ENCODE measurements at places on chromosomes 16 and 17. TPM values are rescaled to one million over a fixed set of nuclear protein-coding genes. Genes with fewer than 3 reads are reported as not detected.

Gene SLC52A1
- total RNA-seq: not detected

DNA sequence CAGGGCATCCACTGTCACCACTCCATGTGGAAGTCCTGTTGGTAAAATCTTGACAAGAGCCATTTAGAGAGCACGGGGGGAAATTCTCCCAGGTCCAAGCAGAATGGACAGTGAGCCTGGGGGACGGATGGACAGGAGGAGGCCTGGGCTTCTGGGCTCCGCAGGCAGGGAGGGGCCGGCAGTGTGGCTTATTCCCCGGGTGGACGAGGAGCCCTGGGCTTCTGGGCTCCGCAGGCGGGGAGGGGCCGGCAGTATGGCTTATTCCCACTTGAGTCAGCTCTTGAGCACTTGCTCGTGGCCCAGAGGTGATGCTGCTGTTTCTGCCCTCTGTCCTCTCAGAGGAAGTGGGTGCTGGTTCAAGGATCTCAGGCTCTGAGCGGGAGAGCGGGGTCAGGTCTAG is 22.2 kb upstream of the RPL13 start:
- DNase-seq: no peak

DNA sequence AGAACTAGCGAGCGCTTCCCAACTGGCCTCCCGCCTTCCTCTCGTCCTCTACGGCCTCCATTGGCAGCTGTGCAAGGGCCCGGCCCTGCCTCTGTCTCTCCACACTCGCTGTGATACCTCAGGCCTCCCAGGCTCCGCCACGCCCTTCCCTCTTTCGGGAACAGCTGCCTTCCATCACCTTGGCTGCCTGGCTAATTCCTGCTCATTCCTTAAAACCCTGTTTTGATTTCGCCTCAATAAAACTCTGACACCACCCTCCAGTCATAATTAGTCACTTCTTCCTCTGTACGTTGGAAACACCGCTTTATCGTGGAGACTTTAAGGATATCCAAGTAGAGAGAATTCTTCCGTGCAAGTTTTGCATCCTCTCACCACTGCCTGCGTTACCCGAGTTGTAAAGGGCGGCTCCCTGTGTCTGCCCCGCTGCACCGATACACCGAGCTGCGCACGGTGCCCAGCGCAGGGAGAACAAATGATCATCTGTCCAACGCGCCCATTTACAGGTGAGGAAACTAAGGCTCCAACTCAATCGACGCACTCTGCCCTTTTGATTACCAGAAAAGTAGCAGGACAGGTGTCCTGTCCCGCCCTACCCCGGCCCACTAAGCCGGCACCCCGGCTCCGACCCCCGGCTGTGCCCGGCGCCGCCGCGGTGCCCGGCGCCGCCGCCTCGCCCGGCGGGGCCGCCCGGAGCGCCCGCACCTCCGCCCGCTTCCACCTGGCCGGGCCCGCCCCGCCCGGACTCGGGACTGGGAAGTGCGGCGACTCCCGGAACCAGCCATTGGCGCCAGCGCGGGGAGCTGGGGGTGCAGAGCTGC is 139.7 kb downstream of the SEC14L1 start:
- no peak for DNase-seq

GRCh38 chr17:73770115-73770848 is 126.0 kb upstream of the SDK2 start:
- DNase-seq: peak; percentile 32

DNA sequence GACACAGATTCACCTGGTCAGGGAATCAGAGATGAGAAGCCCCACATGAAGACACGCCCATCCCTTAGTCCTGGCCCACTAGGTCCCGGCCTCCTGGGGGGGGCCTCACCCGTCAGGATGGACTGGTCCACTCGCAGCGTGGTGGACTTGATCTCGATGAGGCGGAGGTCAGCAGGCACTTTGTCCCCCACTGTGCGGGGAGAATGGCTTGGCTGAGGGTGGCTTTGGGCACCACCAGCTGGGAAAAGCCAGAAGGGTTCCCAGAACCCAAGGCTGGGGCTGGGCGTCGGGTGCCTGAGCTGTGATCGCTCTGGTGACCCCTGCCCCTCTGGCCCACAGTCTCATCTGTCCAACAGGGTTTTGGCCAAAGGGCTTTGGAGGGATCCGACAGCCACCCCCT is 13.7 kb downstream of the ATP2A3 start:
- DNase-seq: no peak

Gene SYT17
- 0.29 TPM for total RNA-seq

Gene CLEC10A
- not detected for total RNA-seq

- DNase-seq: no peak
Measured at GRCh38 chr16:13036600-13036999, 135.2 kb downstream of the SHISA9 start.

DNA sequence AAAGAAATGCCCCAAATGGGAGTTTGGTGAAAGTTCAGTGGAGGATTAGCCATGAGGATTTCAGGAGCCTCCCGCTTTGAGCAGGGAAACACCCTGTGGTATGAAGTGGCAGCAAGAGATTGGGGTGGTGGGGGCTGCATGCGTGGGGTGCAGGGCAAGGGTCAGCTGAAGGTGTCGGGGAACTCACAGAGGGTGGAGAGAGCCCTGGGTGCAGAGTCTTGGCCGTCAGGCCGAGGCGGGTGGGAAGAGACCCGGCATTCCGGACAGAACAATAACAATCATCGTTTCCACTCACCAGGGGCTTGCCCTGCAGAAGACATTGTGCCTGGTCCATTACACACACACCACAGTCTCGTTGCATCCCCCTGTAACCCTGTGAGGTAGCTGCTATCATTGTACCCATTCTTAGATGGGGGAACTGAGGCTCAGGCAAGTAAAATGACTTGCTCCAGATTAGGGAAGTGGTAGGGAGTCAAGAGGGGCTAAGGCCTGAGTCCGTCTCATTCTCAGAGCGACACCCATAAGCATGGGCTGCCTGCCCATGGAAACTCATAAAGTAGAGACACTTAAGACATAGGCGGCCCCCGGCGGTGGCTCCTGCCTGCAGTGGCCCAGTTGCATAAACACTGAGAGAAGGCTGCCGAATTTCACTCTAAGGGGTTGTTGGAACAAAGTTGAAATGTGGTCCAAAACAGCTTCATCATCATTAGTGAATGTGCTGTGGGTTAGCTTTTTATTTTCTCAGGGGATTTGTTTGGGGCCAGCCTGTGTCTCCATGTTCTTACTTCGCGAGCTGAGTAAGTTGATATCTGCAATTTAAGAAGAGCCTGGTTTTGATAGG is 93.3 kb downstream of the CMIP start:
- DNase-seq: no peak

- no peak for DNase-seq
Measured at GRCh38 chr16:57616876-57617275, 11.6 kb upstream of the ADGRG1 start.

DNA sequence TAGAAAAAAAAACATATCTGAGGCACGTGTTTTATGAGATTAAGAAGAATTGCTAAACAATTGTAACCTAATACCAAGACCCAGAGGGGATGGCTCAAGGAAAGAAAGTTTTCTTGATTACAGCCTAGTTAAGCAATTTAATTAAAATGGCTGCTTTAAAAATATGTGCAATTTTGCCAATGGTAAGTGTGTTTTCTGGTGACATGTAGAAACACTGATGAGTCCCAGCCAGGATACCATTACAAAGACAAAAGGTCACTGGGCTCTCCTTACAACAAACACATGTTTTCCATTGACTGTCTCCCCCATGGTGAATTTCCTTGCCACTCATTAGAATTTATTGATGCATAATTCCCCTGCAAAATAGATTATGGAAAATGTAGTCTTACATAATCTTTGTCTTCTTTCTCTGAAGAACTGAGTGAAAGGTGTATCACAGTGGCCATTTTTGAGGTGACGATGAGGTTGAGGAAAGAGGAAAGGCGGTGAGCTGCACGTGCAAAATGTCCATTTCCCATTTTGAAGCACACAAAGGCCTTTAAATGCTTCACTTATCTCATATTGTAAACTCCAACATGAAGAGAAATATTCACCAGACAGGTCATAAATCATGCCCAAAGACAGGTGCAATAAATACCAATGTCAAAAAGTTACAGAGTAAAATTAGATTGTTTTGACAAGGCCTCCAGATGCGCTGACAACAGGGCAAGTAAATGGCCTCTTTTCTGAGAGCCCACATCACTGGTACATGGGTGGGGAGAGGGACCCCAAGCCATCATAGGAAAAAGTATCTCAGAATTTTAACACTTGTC is 696.9 kb downstream of the KCNJ2 start:
- no peak for DNase-seq

Gene EVPLL
- total RNA-seq: not detected
